ENCODE measurements at places on chromosomes 7 and 10.
A peak's percentile ranks its signal among the peaks of the same experiment; 100 is the strongest.

DNA sequence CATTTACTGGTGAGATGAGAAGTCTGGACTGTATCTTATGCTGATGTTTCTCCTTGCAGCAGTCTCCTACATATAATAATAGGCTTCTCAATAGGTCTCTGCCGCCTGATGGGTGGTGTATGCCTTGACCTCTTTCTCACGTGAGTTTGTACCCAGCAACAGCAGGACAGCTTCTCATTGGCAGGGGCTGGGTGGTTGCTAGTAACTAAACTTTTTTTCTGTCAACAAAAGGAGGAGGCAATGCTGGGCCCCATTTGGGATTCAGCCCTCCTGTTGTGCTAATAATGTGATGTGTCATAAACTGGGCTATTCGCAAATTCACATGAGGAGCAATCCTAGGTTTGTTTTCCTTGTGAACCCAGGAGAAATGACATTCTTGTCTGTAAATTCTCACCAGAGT is 533.6 kb downstream of the GATA3 start:
- peak; percentile 29 for DNase-seq

DNA sequence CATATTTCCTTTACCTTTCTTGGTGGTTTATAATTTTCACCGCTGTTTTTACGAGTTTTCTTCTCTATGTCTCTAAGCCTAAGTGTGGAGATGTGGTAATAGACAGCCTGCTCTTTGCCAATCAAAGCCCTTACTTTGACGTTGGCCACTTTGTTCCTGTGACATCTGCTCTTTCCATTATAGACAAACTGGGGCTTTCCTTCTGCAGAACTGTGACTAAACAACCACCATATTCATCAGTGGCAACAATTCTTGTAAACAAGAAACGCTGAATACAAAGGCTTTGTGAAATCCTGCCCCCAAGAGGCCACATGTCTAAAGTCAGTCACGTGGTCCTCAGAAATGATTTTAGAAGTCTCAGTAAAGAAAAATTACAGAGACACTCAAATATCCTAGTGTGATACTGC is 59.6 kb upstream of the CAPZA2 start:
- DNase-seq: peak; percentile 76

- DNase-seq: no peak
Measured at GRCh38 chr7:117673367-117673766, 193.5 kb downstream of the CFTR start.

DNA sequence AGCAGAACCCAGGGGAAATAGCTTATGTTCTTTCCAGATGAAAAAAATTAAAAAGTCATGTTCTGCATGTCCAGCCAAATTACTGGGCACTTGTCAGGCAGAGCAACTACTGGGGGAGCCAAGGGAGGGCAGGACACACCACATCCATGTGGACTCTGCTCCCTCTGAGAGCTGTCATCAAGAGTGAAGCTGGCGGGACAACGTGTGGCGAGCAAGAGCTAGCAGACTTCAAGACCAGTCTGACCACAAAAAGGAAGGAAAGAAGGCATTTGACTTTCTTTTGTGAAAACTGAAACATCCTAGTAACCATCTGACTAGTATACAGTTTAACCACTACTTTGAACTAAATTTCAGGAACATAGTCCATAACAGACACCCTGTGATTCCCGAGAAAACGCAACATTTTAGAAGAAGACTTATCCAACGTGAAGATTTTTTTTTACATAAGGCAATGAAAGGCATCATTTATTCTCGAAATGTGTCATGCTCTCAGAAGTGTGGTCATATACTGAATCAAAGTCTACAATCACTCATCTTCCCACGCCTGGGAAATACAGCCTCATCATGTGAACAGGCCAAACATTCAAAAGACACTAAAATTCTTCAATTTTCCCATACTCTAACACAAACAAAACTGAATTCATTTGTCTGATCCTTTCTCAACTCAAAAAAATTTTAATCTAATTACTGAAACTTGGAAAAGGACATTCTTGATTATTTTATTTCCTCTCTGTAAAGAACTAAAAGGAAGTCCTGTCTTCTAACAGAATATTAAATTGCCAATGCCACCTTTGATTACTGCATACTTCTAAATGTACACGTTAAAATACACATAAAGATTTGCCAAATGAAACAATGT is 15.5 kb downstream of the CYTH3 start:
- DNase-seq: no peak

DNA sequence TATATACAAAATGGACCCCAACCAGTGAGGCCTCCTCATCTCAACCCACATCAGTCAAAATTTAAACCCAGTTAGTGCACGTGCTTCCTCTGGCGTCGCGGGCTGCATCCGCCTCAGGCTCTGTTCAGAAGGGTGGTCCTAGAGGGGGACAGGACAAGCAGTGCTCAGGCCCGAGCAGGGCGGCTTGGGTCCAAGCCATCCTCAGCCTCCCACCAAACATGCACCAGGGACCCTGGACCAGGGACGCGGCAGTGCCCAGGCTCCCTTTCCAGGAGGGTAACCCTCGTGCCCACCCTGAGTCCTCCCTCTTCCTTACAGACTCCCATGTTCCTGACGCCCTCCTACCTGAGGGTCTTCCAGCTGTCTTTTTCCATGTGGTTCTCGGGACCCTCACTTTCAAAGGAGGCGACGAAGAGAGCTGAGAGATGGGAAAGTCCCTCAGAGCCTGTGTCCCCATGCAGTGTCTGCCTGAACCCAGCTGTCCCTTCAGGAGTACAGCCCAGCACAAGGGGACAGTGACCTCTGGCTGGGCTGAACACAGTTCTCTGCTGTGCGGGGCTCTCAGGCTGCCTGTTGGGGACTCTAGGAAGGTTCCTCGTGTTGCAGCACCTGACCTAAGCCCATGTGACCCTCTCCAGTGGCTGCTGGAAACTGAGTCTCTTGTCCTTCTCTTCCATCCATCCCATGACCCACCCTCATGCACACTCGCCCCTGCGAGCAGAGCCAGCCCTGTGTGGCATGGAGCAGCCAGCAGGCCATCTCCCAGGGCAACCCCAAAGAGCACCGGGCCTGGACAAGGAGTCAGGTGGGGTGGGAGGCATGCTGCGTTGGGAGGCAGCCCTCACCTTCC is 58.1 kb downstream of the CSGALNACT2 start:
- DNase-seq: no peak

DNA sequence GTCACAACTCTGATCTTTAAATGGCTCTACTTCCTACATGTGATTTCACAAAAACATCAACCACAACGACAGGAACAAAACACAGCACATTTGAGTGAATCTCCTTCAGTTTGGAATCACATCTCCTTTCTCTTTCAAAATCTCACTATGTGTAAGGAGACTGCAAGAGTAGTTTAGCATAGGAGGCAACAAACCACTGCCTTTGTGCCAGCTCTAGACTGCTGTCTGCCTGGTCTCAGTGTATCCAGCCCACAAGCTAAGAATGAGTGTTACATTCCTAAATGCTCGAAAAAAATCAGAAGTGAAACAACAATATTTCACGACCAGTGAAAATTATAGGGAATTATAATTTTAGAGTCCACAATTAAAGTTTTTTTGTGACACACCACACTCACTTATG is 217.0 kb upstream of the STEAP4 start:
- DNase-seq: no peak

GRCh38 chr10:2121929-2122328 is 384.6 kb upstream of the ADARB2 start:
- no peak for DNase-seq

GRCh38 chr7:30805931-30806330 is 34.7 kb downstream of the MINDY4 start:
- DNase-seq: no peak

DNA sequence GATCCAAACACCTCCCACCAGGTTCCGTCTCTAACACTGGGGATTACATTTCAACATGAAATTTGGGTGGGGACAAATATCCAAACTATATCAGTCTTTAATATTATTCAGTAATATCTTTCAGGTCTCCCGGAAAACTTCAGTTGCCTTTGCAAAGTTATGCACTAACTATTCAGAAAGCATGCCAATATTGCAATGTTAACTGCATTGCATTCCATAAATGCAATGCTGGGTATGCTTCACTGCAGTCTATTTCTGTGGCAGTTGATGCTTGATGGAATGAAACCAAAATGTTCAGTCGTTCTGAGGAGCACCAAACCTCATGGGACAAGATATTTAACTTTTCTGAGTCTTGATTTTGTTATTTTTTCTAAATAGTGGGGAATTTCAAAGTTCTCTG is 147.5 kb downstream of the SLC16A9 start:
- no peak for DNase-seq

DNA sequence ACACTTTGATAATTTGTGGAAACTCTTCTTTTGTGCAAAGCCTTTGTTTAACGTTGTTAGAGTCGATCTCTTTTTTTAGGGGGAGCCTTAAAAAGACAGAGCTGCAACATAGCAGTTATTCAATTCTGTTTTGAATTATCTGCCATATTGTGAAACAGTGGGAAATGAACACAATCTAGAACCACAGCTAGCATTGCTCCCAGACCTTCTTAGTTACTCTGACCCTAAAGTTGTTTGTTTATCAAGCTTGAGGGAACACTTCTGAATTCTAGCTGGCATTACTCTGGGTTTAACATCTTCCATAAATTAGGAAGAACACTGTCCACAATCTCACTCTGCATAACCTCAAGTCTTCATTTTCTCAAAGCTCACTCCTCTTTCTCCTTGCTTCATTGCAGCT is 217.7 kb downstream of the PRKG1 start:
- DNase-seq: no peak

GRCh38 chr10:108244443-108245228 is 1080.1 kb upstream of the SORCS1 start:
- no peak for DNase-seq

- DNase-seq: peak; percentile 73
Measured at GRCh38 chr10:102065561-102066398, 631 bp downstream of the HPS6 start.

GRCh38 chr7:38383281-38383680 is 109.8 kb upstream of the TARP start:
- no peak for DNase-seq

DNA sequence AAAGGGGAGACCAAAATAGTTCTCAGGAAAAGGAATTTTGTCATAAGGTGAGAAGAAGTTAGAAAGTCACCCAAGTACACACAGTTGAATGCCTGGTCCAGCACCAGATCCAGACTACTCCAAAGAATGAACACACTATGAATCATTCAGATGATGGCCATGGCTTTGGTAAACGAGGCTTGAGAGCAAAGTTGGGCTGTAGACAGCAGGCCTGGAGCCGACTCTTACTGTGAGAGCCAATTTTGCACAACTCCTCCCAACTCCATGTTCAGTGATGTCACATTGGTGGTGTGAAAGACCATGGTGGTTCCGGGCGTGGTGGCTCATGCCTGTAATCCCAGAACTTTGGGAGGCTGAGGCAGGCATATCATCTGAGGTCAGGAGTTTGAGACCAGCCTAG is 131.6 kb downstream of the PKD1L1 start:
- no peak for DNase-seq

DNA sequence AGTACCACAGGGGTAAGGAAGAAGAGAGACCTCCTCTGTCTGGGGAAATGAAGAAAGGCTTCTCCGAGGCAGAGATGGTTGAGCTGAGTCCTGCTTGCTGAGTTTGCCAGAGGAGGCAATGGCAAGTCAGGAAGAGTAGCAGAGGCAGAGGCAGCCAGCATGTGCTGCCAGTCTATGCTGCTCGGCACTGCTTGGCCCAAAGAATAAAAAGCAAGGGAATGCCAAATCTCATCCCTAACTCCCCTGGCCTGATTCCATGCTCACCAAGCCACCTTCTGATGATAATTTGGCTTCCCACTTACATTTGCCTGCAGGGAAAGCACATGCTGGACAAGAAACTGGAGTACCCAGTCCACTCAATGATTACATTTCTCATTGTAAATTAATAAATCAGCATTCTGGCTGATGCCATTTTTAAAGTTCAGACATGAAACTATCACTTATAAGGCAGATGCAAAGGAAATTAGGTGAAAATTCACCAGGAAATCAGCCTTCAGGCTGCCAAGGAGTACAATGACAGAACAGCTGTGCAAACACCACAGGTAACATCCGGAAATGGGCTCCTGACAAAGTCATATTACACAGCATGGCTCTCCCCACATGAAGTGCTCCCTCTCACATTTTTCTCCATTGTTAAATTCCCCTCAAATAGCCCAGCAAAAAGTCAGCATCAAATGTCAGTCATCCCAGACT is 245.9 kb downstream of the MTERF1 start:
- DNase-seq: no peak

DNA sequence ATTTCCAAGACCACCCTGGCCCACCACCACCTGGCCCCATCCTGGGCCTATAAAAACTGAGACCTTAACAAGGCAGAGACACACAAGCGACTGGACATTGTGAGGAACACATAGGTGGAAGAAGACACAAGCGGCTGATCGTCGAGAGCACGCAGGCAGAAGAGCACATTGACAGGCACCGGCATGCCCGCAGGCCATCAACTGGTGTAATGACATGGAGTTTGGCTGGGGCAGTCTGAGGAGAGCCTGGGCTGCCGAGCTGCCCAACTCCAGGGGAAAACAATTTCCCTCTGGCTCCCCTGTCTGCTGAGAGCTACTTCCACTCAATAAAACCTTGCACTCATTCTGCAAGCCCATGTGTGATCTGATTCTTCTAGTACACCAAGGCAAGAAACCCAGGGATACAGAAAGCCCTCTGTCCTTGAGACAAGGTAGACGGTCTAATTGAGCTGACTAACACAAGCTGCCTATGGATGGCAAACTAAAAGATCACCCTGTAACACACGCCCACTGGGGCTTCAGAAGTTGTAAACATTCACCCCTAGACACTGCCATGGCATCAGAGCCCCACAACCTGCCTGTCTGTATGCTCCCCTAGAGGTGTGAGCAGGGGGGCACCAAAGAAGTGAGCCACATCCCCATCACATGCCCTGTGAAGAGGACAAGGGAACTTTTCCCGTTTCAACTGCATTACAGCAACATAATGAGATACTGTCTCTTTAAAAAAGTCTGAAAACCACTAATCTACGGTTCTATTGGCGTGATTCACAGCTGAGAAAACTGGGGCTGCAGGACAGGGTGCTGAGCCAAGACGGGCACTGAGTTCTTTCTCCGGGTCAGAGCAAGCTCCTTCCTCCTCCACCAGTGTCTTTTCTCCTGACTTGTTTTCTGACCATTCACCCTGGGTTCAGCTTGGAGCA is 18.5 kb upstream of the TNS3 start:
- no peak for DNase-seq

DNA sequence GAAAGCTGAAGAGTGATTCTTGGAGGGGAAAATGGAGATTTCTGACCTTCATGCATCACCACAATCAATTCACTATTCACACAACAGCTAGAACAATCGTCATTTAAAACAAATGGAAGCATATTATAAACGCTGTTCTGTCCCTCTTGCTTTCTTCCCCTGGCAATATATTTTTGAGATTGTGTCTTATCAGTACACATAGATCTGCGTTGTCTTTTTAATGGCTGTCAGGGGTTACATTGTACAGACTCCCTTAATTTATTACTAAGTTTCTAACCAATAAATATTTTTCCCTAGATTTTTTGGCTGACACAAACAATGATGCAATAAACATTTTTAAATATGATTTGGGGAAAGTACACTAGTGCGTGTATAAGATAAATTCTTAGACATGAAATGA is 1115.7 kb upstream of the C7orf33 start:
- DNase-seq: no peak

- DNase-seq: no peak
Measured at GRCh38 chr10:43055217-43055616, 21.7 kb upstream of the RET start.

- DNase-seq: peak; percentile 60
Measured at GRCh38 chr10:7383442-7383841, 27.4 kb downstream of the SFMBT2 start.
